ENCODE measurements at places on chromosomes 6 and 20.

DNA sequence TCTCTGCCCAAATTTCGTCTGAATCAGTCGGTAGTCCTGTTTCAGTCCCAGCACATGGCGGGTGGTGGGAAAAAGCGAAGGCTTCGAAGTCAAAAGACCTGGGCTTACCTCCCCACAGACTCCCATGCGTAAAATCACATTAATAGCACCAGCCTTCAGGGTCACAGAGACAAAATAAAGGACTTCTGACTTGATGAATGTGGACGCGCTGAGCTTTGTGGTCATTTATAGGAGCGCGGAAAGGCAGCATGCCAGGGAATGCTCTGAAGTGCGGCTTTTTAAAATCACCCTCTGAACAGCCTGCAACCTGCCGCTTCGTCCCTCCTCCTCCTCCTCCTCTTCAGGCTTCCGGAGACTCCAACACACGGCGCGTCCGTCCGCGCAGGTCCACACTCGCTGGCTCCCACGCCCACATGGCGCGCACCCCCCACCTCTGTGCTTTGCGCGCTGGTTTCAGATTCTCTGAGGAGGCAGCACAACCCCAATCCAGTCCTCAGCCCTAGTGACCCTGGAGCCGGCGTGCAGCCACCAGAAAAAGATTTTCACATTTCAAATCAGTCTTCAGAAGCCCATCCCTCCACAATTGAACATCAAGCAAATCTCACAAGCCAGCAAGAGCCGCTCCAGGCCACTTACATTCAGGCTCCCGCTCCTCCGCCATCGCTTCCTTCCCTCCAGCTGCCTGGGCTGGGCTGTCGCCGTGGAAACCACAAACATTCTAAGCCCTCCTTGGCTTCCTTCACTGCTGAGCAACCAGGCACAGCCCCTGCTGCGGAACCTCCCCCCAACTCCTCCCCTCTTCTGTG is at the start of gene C6orf118:
Gene C6orf118, minus strand, starts transcription at position 680 of the 806 bp plus-strand sequence. Its CDS starts 19 bp downstream, at position 661.
- no peak for DNase-seq

GRCh38 chr6:51562198-51562597 is 525.2 kb downstream of the PKHD1 start:
- DNase-seq = no peak

GRCh38 chr6:85085875-85086274 is 321.5 kb upstream of the TBX18 start:
- no peak for DNase-seq

DNA sequence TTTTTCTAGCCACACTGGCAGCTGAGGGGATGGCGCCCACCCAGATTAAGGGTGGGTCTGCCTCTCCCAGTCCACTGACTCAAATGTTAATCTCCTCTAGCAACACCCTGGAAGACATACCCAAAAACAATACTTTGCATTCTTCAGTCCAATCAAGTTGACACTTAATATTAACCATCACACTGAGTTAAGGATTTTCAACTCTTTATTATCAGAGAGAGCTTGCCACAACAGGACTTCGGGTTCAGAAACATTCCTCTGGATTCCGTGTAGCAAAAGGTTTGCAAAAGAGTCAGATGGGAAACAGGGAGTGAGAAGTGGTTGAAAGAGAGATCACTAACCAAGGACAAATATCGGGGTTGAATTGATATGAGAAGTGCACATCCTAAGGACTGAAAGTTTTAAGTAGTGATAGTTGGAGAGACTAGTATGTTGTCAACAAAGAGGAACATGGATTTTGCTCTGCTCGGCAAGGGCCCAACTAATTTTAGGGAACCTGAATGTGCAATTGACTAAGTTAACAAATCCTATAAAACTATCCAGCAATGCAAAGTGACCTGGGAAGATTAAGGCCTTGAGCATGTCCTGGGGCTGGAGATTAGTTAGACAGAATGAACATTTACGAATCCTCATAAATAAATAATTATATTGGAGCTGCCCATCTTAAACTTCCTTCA is 137.0 kb upstream of the TENT5A start:
- DNase-seq = no peak

GRCh38 chr6:100899202-100899601 is 18.1 kb upstream of the ASCC3 start:
- DNase-seq = no peak

DNA sequence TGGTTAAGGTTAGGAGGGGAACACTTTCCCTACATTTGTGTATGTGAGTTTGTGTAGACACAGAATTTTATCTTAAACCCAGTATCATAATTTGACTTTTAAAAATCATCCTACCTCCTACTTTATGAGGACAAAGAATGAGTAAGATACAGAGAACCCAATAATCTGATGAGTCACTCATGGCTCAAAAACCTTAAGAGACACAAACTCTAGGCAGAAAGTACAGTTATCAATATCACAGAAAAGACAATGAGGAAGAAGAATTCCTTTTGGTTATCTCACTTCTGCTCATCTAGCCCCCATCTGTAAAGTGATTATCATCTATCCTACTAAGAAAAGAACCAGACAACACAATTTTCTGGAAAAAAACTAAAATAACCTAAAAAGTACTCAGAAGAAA is 87.7 kb downstream of the EPB41L2 start:
- no peak for DNase-seq

DNA sequence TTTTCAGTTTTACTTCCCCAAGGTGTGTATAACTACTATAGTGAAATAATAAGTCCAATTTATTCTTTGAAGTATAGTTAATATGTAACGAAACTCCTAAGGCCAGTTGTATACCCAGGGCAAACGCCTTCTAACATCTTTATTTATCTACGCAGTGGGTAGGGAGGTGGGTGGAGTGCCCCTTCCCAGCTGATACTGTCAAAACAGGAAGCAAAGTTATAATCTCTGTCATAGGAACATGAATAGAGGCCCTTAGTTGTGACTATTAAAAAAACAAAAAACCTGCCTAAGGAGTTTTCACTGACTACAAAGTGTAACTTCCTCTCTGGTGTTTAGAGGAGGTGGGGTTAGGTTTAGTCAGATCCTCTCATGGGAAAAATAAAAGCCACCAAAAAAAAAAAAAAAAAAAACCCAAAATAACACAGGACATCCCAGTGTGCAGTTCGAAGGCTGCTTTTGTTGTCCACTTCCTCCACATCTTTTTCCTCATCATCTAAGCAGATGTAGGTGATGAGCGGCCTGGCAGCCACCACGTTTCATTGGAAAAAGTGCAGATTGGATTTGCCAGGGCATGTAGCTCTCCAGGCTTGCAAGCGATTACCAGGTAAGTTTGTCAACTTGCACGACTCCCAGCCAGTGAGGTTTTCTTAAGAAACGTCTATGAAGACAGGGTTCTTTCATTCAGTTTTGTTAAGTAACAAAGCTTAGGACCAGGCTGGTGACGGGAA is 58.7 kb downstream of the UTRN start:
- DNase-seq = no peak

DNA sequence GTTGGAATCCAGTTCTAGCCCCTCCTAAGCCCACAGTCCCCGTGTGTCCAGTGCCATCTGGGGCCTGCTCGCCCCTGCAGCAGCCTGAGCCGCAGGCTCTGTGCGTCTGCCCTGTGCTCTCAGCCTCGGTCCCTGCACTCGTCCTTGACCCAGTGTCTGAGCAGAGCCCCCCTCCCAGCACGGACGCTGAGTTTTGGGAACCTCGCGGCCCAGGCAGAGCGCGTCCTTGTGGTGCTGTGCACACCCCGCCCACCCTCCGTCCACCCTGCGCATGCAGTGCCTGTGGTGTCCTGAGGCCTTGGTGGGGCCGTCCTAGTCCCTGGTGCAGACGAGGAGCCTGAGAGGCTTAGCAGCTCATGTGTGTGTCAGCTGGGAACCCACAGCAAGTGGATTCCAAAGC is 31.6 kb downstream of the OSBPL2 start:
- DNase-seq = no peak

DNA sequence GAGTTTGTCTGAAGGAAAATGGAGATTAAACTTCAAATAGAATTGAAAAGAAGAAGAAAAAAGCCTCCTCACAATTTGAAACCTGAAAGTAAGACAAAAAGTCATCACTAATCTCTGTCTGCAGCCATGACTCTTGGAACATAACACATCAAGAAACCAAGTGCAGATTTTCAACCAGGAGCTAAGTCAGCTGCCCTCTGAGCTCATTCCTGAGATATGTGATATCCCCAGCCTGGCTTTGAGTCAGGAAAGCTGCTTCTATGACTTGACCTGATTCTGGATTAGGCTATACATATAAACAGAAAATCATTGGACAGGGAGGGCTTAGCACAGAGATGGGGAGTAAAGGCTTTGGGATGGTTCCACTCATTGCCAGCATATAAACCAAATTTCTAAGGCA is 891.4 kb downstream of the TFAP2A start:
- no peak for DNase-seq

GRCh38 chr6:133644892-133645619 is 243.9 kb upstream of the TCF21 start:
- no peak for DNase-seq

GRCh38 chr20:32404017-32404416 is 45.9 kb downstream of the ASXL1 start:
- DNase-seq = no peak

GRCh38 chr20:16066571-16066970 is 506.7 kb downstream of the KIF16B start:
- no peak for DNase-seq

DNA sequence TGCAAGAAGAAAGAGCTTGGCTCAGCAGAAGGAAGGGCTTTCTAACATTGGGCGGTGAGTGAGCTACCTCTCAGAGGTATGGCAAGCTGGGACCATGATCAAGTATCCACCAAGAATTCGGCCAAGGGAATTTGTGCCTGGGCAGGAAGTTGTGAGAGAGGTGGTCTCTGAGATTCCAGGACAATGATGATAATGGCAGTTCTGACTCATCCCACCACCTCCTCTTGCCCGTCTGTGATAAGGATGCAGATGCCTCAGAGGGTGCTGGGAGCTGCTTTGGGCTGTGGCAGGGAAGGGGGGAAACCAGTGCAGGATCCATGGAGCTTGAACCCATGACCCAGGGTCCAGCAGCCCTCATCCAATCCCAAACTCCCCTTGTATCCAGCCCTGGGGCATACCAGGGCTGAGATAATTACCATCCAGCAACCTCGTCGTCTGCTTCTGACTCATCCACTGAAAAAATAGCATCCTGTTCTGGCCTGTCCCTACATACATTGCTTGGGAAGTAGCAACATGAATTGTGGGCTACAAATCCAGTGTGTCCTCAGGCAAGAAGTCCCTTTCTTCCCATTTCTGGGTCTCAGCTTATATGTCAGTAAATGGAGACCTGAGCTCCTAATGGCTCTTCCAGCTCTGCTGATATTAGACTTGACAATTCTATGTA is 5.9 kb downstream of the TGM6 start:
- no peak for DNase-seq

DNA sequence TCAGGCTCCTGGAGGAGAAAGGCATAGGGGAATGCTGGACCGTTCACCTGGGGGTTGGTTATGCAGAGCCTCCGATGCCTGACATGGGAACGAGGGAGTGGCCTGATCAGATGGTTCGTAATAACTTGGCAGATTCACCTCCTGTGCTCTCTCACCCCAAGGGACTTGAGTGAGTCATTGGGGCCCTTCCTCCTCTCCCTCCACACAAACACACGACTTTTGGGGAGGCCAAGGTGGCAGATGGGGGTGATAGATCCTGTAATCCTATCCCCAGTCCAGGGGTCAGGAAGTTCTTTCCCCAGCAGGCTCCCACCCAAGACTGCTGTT is 45.6 kb upstream of the ARFGEF2 start:
- DNase-seq = no peak

DNA sequence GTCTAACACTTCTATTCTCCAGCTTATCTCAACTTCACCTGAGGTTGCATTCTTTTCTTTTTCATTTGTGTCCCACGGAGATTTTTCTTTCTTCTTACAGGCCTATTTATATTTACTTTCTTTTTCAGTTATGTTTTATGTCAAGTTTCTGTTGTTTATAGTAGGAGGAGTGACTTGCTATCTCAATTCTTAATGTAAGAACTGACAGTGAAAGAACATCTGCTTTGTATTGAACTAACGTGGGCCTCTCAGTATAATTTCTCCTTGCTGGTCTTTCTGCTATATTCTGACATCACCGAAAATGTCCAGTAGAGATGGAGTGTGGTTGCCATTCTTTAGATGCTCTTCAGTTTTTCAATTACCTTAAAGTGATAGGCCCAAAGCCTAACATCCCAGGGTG is 521.7 kb downstream of the EPM2A start:
- DNase-seq = no peak

- DNase-seq = no peak
These were observed 34.8 kb downstream of the HFE start for GRCh38 chr6:26122005-26122388.
